ENCODE measurements at places on chromosomes 4 and X. TPM values are rescaled to one million over a fixed set of nuclear protein-coding genes. Genes with fewer than 3 reads are reported as not detected.

- DNase-seq: peak; percentile 11
Observed at GRCh38 chr4:146916479-146917076, 29.1 kb downstream of the TTC29 start.

- no peak for DNase-seq
Observed at GRCh38 chr4:4937926-4938325, 78.5 kb downstream of the MSX1 start.

HS3ST1 gene
- polyA plus RNA-seq: 0.09 TPM

- DNase-seq: no peak
Observed at GRCh38 chr4:8761167-8761823, 110.3 kb downstream of the HMX1 start.

CACNA1F gene
- polyA plus RNA-seq: not detected

- no peak for DNase-seq
Observed at GRCh38 chrX:17262123-17262522, 112.9 kb upstream of the NHS start.

KCNE5 gene
- polyA plus RNA-seq: 0.29 TPM

- peak; percentile 55 for DNase-seq
Observed at GRCh38 chr4:169611991-169612870, at the start of gene NEK1. Gene NEK1 (minus strand): TSS chr4:169612583. CDS start chr4:169602630, 9,953 bp downstream.

- no peak for DNase-seq
Observed at GRCh38 chr4:95214408-95214807, 334.4 kb downstream of the UNC5C start.

DNA sequence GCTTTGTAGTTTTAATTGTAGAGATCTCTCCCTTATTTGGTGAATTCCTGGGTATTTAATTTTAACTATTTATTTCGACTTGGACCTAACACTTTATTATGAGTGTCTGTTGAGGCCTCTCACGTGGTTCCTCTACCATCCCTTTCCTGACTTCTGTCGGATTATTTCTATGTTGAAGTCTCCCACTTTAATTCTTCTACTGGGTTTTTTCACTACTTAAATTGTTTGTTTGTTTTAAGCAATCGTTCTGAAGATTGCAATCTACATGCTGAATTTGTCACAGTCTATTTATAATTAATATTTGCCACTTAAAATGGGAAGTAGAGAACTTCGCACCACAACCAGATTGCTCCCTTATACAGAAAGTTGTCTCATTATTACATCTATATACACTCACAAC is 20.8 kb upstream of the NKX1-1 start:
- DNase-seq: no peak

NSG1 gene
- 14.7 TPM for polyA plus RNA-seq

GRCh38 chr4:157271166-157271869 is 50.8 kb downstream of the GRIA2 start:
- no peak for DNase-seq

GRCh38 chrX:109974906-109975655 is 27.8 kb upstream of the TMEM164 start:
- DNase-seq: no peak

DNA sequence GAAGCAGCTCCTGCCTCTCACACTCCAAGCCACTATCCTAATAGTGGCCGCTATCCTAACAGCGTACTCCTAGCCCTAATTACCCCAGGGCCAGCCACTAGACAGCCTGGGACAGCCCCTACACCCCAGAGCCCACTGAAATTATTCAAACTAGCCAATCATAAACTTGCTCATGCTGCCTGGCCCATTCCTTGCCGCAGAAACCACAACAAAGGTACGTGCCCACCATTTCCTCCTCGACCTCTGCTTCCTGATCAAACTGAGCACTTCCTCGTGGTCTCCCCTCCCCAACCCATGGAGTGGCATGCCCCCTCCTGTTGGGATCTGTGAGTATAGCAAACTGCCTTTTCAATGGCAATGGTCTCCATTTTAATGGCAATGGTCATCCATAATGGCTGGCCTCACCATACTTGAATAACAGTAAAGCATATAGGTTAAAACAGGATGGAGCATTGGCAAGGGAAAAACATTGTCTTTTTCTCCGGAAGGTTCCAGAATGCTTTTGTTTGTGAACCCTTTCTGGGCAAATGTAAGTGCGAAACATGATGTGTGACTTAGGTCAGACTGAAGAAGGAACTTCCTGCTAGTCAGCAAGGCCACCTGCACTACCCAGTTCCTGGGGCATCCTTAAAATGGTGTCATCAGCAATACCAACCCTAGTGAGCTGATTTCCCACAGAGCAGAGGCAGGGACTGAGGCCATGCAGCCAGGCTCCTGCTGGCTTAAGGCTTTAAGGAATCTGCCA is 107.1 kb upstream of the ATP6AP2 start:
- DNase-seq: no peak

DNA sequence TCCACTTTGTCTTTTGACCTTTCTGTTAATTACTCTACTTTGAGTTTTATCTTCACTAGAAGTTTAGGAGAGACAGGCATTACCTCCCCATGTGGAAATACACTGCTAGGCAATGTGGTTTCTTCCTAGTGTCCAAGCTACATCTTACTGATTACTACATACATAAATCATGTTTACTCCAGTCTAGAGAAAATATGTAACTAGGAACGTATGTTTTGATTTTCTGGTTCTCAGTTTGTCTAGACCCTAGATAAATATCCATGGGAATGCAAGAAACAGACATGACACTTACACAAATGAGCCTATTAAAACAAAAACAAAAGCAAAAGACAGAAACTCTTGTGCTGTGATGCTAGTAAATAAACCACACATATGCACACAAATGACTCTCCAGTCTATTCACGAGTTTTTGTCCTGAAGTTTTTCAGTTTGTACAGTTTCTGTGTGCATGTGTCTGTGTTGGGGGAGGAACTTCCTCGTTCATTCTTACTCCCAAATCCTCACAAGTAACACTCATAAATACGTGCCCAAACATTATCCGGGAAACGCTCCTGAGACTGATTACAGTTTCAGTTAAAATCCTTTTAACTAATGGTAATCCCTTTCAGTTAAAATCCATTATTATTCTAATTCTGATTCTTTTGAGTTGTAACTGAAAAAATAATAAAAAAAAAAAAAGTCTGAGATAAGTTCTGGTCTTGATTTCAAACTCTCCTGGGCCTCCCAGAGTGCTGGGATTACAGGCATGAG is 283.5 kb upstream of the FTHL17 start:
- no peak for DNase-seq

DNA sequence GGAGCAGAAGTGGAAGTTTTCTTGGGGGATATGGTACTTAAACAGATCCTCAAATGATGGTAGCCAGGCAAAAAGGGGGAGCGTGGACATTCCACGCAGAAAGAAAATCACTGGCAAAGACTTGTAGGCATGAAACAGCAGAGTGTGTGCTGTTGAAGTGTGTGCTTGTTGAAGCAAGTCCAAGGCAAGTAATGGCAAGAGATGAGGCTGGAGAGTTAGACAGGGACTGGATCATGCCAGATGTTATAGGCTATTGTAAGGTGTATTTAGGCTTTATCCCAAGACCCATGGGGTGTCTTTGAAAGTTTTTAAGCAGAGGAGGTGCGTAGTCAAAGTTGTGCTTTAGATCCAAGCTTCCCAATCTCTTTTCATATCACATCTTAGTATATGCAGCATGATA is 124.5 kb downstream of the MBNL3 start:
- no peak for DNase-seq

DNA sequence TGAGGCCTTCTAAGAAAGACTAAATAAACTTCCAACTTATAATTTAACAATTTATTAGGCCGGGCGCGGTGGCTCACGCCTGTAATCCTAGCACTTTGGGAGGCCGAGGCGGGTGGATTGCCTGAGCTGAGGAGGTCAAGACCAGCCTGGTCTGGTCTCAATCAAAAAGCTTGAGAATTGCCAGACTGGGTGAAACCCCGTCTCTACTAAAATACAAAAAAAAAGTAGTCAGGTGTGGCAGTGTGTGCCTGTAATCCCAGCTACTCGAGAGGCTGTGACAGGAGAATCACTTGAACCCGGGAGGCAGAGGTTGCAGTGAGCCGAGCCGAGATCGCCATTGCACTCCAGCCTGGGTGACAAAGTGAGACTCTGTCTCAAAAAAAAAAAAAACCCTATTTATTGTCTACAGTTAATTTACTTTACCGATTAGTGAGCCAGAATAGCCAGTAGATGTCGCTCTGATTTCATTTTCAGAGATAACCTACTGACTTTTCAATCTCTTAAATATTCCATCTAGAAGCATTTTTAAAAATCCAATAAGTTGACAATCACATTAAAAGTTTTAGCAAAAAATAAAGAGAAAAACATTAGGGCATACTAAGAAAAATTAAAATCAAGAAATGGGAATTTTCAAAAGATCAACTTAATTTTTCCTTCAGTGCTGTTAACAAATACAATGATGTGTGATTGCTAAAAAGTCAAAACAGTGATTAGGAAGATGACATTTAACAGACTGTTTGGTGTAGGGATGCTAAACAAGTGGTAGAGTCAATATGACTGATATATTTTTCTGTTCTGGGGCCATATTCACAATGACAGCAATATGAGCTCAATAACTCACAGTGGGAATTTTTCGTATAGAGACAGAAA is 4.3 kb upstream of the SHROOM3 start:
- DNase-seq: peak; percentile 7

DNA sequence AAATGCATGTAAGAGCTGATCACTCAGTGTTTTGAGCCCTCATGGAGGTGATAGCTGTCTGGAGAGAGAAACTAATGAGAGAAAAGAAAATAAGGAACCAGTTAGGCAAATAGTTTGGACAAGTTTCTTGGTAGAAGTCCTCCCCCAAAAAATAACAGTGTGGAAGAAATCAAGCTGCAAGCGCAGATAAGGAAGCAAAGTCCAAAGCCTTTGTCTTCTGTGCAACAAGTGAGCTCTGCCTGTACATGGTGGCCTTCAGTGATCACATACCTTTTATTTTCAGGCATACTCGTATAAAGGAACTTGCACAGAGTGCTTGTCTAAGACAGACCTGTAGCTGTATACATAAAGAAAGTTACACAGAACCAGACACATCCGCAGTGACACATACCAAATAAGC is 2.5 kb upstream of the UGT2A3 start:
- no peak for DNase-seq

- DNase-seq: no peak
Observed at GRCh38 chr4:8344377-8344776, 74.8 kb downstream of the HTRA3 start.

DNA sequence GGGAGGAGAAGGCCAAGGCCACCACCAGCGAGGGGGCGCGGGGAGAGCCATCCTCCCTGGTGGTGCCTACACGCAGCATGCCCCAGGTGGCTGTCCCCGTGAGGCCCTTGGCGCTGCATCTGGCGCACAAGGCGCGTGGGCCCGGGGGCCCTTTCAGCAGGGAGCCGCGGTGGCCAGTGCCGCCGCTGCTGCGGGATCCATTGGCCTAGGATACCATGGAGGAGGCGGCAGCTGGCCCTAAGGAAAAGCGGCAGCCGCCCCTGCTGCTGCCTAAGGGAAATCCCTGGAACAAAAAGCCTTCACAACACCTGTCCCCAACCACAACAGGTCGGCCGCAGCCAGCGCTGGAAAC is 1059.6 kb downstream of the TECRL start:
- no peak for DNase-seq

ATOH1 gene
- polyA plus RNA-seq: not detected

DNA sequence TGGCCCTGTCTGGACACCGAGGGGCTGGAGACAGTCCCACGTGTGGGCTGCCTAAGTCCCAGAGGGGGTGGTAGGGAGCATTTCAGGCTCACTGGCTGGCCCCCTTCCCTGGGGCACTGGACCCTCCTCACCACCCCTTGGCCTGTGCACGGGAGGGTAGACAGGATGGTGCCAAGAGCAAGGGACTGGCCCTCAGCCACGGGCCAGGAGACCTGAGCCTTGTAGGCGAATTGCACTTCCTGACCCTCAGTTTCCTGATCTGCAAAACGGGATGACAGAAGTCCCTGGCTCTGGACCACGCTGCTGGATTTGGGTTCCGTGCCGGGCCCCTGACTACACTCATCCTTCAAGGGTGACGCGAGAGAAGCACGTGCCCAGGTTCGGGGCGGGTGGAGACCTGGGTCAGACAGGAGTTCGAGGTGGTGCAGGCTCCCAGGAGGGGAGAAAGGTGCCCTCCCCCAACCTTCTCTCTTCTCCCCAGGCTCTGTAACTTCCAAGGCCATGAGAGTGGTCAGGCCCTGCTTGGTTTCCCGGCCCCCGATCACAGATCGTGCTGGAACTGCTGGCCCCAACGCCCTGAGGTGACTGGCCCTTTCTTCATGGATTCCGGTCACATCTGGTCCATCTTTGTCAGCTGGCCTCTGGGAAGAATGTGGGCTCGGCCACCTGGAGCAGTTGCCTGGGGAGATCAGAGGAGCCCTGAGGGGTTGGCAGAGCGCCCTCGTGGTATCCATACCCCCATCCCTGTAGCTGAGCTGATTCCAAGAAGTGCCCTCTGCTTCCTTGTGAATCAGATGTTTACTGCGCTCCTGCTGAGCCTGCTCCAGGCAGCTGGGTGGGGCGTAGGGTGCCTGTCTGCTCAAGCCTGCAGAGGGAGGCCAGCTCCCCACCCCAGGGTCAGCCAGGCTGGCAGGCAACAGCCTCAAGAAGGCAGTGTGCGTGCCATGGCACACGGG is 3.3 kb downstream of the SH3BP2 start:
- no peak for DNase-seq

AFM gene
- not detected for polyA plus RNA-seq

SCML2 gene
- polyA plus RNA-seq: 1.7 TPM

HNRNPH2 gene
- 64.8 TPM for polyA plus RNA-seq

GRCh38 chrX:118521435-118521834 is 25.8 kb downstream of the DOCK11 start:
- peak; percentile 33 for DNase-seq

DNA sequence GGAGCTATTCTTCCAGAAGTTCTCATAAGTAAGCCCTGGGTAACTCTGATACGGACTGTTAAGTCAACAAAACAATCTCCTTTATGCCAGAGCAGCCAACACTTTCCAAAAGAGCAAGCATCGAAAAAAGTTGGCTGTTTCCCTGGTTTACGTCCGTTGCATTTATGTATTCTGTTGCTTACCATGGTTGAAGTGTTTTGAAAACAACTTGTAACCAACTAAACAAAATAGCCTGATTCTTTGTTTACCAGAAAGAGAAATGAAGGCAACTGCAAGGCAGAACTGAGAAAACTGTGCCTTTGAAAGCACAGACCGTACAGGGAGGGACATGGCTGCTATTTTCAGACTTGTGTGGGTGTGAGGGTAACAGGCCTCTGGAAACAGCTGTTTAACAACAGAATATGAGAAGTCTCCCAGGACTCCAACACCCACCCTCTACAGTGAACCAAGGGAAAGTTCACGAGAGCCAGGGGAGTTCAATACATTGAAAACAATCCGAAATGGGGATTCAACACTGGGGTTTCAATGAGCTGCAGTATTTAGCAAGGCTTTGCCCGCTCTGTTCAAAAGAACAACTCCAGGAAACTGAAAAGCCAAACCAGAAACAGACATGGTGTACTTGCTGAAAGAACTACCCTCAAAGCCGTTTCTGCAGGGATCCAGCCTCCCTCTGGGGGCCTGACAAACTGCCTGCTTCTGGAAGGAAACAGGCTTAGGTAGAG is 95.8 kb upstream of the EGFL6 start:
- DNase-seq: no peak

FSTL5 gene
- not detected for polyA plus RNA-seq

MYOZ2 gene
- 0.07 TPM for polyA plus RNA-seq

GRCh38 chr4:29708473-29708872 is 1011.7 kb upstream of the PCDH7 start:
- peak; percentile 18 for DNase-seq

GRCh38 chrX:112761242-112762207 is 79.1 kb downstream of the AMOT start:
- no peak for DNase-seq

RBM10 gene
- polyA plus RNA-seq: 23.1 TPM

- DNase-seq: no peak
Observed at GRCh38 chr4:154958621-154959358, 177.7 kb downstream of the RBM46 start.

GRCh38 chr4:185872747-185873380 is 60.9 kb upstream of the SORBS2 start:
- no peak for DNase-seq

GRCh38 chr4:79980448-79980847 is 92.6 kb downstream of the ANTXR2 start:
- DNase-seq: no peak
